ENCODE measurements at places on chromosomes 1 and 21. TPM values are rescaled to one million over a fixed set of nuclear protein-coding genes. Genes with fewer than 3 reads are reported as not detected.

KIF14 gene
- 1.0 TPM for total RNA-seq

BCAR3 gene
- 97.4 TPM for total RNA-seq

SPATA45 gene
- total RNA-seq = not detected

TTLL7 gene
- total RNA-seq = 1.0 TPM

TMOD4 gene
- not detected for total RNA-seq

TSACC gene
- 0.36 TPM for total RNA-seq

CLCN6 gene
- total RNA-seq = 7.4 TPM

COL11A1 gene
- total RNA-seq = 0.07 TPM

OLIG2 gene
- not detected for total RNA-seq

PLEKHA6 gene
- total RNA-seq = 2.2 TPM

KLF17 gene
- total RNA-seq = not detected

LCE2A gene
- total RNA-seq = not detected

TAS1R1 gene
- not detected for total RNA-seq
